Left ventricle myocardium superior (tissue), 1 donor: ENCODE measurements at places on chromosomes 5 and 9. TPM values are rescaled to one million over a fixed set of nuclear protein-coding genes. Genes with fewer than 3 reads are reported as not detected.

The HACD4 gene
- 0.89 TPM for total RNA-seq

The FOXI1 gene
- not detected for total RNA-seq

The CCDC171 gene
- 1.7 TPM for total RNA-seq

The CTXN3 gene
- not detected for total RNA-seq

The FAM221B gene
- not detected for total RNA-seq

The RNF180 gene
- total RNA-seq = 12.5 TPM

The SELENOP gene
- 297 TPM for total RNA-seq

The PCDH12 gene
- total RNA-seq = 11.1 TPM

The HEMGN gene
- not detected for total RNA-seq

The EPB41L4A gene
- 18.6 TPM for total RNA-seq

The NUTM2F gene
- total RNA-seq = not detected

The MYMK gene
- not detected for total RNA-seq

The FBP2 gene
- not detected for total RNA-seq
